Activated CD8-positive, alpha-beta memory T cell treated with anti-CD3 and anti-CD28 coated beads for 1 hour (primary cell): ENCODE measurements at places on chromosomes 6 and 20.

- no peak for DNase-seq
Observed at GRCh38 chr20:49361862-49362660, 84.2 kb upstream of the ZNFX1 start.

DNA sequence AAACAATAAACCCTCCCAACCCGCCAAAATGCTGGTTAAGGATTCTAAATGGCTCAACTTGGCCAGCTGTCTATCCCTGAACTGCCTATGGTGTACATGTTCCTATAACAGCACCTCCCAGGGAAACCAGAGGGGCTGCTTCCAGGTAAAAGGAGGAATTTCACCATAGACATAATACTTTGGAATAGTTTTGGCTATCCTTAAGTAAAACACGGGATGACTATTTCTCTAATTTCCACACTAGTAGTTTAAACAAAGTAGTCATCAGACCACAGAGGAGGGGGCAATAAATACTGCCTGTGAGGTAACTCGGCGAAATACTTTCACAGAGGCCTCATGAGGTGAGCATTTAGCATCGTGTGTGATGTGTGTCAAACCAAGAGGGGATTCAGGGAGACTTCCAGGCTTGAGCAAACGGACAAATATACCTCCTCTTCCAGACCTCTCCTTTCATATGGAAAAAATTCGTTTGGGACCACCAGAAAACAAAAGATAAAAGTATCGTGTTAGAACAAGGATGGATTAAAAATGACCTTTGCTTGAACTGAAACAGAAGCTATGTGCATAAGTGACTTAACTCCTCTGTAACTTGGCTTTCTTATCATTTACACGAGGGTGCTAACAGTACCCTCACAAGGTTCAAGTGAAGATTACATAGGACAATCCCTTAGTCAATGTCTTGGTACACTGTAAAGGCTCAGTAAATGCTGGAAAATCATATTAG is 1.0 kb upstream of the XRN2 start:
- DNase-seq = no peak

- no peak for DNase-seq
Observed at GRCh38 chr6:1770968-1771723, 161.4 kb downstream of the FOXC1 start.

DNA sequence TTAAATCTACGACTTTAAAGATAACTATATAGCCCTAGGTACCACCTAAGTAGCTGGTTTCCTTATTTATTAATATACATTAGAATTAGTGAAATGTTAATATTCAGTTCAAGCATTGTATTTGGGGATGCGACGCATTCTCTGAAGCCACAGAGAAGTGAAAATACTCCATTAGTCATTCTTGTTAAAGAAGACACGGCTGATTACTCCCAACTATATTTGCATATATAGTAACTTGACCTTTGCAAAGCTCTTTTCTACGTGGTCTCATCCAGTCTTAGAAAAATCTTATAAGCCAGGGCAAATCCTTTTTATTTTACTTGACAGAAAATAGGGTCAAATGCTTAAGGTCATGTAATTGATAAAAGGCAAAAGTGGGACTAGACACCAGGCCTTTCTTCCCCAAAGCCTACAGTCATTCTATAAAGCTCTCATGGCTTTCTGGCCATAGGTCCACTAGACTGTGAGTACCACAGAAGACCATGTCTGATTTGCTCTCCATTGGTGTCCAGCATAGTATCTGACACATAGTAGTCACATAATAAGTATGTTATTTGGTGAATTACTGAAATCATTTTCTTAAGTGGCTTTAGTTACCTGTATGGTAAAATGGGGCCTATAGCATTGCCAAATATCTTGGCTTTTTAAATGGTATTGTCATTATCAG is 11.3 kb downstream of the ZHX3 start:
- no peak for DNase-seq

DNA sequence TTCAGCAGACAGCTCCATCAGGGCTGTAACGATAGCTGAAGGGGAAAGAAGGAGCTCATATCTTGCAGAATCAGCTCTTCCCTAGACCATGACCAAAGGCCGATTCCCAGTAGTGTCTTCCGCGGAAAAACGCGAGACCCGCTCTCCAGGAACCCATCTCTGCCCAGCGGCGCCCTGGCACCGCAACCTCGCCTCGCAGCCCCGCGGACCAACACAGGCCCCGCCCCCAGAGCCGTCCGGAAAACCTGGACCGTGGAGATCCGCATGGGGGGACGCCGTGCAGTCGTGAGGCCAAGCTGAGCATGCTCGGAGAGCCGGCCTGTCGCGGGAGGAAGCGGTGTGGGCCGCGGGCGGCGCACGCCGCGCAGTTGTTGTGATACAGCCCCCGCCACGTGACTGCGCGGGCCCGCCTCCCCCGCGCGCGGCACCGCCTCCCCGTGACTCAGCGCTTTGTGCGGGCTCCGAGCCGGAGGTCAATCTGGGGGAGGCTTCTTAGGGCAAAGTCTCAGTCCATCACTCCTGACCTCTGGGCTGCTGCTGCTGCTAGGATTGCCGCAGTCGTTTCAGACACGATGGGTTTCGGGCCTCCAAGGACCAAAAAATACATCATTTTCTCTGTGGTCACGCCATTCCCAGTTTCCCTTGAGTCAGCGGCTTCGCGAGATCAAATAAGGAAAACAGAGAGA is 3.1 kb upstream of the GCLC start:
- DNase-seq = peak; percentile 80

GRCh38 chr20:57508381-57508780 is 16.6 kb downstream of the CTCFL start:
- no peak for DNase-seq

GRCh38 chr6:5905431-5906339 is 101.0 kb downstream of the NRN1 start:
- DNase-seq = no peak

DNA sequence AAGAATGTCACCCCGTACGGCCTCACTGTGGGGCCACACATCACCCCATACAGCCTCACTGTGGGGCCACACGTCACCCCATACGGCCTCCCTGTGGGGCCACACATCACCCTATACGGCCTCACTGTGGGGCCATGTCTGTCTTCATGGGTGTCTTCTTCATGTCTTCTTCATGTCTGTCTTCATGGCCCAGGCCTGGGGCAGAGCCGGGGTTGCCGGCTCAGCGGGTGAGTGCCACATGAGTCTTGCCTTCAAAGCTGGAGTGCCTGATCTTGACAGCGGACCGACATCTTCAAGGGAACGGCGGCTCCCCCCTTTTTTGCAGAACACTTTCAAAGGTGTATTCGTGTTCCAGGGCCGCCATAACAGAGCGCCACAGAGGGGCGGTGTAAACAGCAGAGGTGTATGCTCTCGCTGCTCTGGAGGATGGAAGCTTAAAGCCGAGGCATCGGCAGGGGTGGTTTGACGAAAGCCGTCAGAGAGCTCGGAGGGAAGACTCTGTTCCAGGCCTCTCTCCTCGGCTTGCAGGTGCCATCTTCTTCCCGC is 365.0 kb downstream of the TAF4 start:
- no peak for DNase-seq

- no peak for DNase-seq
Observed at GRCh38 chr6:74480561-74480960, 725.3 kb downstream of the COL12A1 start.

- no peak for DNase-seq
Observed at GRCh38 chr6:6811128-6812009, 222.8 kb downstream of the LY86 start.

DNA sequence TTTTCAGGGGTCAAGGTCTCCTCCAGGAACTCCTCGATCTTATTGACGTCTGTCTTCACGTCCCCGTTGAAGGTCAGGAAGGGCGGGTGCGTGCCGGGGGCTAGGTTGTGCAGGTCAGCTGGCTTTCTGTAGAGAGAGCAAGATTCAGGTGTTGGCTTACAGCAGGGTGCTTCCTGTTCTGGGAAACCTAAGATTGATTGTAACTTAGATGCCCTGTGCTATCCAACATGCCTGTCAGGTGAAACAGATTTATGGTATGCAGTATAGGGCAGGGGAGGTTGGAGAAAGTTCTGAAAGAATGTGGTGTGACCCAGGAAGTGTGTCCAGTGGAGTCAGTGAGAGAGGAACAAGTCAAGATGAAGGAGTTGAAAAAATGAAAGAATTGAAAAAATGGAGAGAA is 66.4 kb downstream of the CLIC5 start:
- DNase-seq = no peak

DNA sequence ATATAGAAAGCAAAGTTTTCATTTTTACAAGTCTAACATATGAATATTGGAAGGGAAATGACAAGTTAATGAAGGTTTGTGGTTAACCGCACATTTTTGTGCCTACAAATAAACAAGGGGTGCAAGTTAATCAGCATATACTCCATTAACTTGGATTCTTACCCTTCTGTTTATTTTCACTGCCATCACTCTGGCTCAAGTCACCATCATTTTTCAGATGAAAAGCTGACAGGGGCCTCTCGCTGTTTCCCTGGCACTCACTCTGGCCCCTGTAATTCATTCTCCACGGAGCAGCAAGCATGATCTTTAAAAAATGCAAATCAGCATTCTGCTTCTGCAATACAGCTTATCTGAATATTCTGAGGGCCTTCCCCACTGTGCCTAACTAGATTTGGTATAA is 29.8 kb downstream of the APCDD1L start:
- DNase-seq = no peak

GRCh38 chr6:63643862-63644261 is 8.3 kb downstream of the PHF3 start:
- DNase-seq = no peak

DNA sequence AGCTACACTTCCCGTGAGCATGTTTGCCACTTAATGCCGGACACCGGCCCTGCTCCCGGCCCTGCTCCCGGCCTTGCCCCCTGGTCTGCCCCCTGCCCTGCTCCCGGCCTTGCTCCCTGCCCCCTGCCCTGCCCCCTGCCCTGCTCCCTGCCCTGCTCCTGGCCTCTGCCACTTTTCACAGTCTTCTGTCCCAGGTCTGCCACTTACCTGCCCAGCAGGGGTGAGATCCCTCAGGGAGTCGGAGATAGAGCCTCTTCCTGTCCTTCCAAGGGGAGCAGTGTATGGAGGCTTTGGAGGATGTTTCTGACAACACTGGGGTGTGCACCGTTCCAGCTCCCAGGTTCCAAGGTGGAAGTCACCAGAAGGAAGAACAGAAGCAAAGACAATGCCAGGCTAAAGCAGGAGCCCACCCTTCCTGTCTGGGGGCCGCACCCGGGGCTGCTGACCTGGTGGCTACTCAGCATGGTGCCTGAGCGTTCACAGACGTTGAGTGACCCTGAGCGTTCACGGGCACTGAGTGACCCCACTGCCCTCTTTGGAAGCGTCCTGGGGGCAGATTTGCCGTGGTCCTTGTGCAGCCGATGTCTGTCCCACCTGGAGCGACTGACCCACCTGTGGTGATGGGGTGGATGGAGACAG is 199.8 kb downstream of the DLL1 start:
- no peak for DNase-seq

DNA sequence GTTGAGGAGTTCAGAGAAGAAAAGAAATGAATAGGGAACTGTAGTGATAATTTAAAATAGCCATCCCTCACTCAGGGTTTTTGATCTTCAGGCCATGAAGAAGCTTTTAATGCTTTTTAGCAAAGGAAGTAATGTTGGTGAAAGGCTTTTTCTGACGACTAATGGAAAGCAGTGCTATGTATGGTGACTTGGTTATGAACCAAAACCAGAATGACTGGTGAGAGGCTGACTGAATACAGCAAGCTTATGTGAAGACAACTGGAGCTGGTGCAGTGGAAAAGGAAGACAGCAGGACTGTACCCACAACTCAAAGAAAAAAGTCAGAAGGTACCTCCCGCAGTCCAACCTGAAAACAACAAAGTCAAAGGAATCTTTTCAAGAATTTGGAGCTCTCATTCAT is 118.8 kb downstream of the PRDM1 start:
- DNase-seq = no peak

DNA sequence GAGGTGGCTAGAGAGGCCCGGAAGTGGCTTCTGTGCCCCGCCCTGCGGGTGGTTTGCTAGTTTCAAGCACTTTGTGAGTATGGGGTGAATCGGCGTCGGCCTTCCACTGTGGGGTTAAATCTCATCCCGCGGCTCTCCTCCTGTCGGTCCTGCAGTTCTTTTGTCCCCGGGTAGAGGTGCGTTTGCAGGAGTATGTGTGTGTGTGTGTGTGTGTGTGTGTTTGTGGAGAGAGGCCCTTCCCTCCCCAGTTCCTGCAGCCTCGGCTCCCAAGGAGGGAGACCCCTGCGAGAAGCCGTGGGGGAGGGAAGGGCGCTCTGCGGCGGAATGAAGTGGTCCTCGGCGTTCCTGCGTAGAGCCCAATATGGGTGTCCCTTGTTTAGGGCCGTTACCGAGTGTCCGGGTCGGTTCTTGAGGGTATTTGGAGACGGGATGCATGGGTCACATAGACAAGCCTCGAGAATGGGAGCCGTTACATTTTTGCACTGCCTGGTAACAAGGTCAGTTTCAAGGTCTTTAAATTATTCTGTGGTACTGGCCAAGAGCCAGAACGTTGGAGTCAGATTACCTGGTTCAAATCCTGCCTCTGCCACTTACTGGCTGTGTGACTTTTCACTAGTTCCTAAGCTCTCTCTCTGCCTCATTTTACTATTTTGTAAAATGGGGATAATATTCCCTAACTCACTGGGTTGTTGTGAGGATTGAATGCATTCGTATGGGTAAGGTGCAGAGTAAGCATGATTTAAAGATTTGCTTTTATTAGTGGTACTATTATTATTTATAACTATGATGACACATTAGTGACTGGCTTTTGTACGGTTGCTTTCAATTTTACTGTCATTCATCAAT is at the start of gene ZKSCAN3:
TSS of gene ZKSCAN3 (plus strand) at position 56 of the 846 bp plus-strand sequence. CDS start 9,640 bp downstream, outside the sequence.
- peak; percentile 43 for DNase-seq

DNA sequence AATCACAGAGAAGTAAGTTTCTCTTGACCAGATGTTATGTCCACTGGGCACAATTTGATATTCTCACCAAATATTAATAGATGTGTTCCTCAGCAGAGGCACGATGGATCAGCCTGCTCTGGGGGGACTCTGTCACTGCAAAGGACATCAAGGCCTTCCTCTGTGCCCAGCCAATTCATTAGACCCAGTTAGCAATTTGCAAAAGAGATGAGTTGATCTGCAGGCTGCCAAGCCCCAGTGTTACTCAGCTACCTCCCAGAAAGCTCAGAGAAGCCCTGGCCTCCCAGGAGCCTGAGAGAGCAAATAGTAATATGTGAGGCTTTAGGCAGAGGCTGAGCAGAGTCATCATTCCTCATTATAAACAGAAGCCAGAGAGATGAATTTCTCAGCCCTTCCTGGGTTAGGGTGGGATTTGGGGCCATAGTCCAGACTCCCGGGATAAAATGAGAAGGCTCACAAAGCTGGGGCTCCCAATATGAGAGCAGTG is 54.2 kb downstream of the ZNF831 start:
- DNase-seq = no peak

DNA sequence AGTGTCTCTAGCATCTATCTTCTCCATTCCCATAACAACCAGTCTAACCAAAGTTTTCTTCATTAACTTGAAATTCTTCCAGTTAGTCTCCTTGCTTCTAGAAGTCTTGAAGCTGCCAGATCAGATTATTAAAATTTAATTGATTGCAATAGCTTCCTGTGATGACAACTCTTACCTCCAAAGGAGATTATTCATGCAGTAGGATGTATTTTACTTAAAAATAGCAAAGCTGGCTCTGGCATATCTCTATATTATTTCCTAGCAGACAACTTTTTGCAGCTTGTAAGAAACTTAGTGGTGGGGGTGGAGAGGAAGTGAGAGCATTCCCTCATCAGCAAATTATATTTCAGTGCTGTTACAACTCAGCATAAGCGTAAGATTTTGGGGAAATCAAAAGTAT is 290.4 kb downstream of the GRIK2 start:
- no peak for DNase-seq

GRCh38 chr20:57397693-57398108 is 6.5 kb downstream of the RBM38 start:
- no peak for DNase-seq
